T-helper 22 cell (primary cell): ENCODE measurements at places on chromosomes 4 and X.

DNA sequence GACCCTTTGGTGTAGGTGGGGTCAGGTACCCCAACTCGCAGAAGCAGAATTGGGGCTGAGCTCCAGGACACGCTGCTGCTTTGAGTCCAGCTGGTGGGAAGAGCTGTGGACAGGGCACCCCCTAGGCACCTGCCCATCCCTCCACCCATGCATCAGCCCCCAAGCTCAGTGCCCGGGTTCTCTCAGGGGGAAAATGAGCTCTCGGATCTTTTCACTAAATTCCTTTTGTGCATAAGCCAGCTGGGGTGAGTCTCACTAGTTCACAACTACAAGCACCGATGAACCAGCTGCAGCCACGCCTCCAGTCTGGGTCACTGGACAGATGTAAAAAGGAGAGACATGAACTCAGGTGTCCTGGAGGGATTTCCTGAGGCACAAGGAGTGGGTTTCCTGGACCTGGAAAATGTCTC, 286.8 kb downstream of the CRLF2 start:
- DNase-seq = no peak

DNA sequence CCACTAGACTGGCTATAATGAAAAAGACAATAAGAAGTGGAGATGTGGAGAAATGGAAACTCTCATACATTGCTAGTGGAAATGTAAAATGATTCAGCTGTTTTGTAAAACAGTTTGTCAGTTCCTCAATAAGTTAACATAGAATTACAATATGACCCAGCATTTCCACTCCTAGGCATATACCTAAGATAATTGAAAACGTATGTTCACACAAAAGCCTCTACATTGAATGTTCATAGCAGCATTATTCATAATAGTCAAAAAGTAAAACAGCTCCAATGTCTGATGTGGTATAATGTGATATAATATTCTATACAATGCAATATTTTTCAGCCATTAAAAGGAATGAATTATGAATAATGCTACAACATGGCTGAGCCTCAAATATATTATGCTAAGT, 10.2 kb downstream of the EDA start:
- DNase-seq = no peak

DNA sequence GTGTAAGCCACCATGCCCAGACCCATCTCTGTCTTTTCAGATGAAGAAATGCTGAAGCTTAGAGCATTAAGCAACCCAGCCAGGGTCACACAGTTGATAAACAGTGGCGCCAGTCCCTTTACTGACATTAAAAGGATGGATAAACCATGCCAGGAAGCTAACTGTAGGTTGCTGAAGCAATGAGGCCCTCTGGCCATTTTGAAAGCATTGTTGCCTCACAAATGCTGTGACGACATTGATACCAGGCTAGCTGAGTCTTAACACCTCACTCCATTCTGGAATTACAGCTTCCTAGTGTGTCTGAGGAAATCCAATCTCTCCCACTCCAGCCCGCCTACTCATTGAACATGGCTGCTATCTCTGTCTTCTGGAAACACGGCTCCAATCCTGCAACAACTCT, 89.7 kb downstream of the LNX1 start:
- DNase-seq = no peak

GRCh38 chr4:44583393-44583792, 68.0 kb downstream of the YIPF7 start:
- no peak for DNase-seq

DNA sequence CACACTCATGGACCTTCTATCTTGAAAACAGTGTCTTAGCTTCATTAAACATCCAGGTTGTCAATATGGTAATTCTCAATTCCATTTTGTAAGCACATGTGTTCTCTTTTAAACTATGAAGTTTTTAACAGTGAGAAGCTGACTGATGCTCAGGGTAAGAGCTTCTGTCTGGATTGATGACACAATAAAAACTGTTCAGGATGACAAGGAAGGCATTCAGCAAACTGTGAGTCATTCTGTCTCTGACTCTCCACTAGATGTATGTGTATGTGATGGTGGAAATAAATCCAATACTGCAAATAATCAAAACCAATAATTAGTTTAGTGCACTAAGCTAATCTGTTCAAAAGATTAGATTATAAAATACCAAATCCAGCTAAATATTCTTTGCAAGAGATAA, 115.3 kb upstream of the ARX start:
- DNase-seq = no peak

GRCh38 chr4:17092736-17093437, 194.4 kb upstream of the LDB2 start:
- DNase-seq = no peak

GRCh38 chrX:142994988-142995387, 30.7 kb upstream of the SPANXN4 start:
- no peak for DNase-seq

DNA sequence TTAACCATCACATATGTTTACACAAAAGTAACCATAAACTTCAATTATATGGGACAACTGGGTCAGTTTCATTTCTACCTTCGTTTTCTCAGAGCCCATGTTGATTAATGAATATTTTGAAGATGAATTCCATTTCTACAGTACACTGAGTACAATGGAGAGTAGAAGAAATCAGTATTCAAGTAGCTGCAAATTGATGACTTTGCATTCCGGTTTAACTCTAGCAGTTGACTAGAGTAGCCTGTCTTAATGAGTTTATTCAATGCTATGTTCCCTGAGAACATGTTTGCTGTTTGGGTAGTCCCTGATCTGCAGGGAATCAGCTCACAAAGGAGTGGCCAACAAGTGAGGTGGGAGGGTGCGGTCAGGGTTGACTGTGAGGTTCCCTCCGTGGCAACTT, 168.3 kb downstream of the TRIML1 start:
- DNase-seq = no peak

DNA sequence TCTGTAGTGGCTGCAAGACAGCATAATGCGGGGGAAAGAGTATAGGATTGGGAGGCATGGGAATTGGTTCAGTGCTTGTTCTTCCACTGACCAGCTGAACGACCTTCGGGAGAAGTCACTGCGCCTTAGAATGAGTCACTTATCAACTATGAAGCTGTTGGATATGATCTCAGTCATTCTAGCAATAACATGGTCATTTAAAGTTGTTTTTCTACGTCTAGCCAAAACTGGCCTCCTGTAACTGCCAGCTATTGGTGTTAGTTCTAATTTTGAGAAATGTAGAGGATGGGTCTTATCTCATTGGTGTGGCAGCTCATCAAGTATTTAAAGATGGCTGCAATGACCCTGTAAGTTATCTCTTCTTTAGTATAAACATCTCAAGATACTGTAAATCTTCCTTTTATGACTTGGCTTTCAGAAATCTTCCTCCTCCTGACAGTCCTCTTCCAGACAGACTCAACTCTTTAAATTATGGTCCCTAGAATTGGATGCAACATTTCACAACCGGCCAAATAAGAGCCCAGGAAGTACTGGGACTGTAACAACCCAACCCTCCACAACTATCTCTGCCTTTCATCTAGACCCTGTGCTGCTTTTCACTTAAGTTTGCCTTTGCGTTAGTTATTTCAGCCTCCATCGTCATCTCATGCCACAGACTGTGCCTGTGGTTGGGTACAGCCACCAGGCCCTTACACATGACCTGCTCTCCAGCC, 243.3 kb downstream of the CBR4 start:
- DNase-seq = no peak

DNA sequence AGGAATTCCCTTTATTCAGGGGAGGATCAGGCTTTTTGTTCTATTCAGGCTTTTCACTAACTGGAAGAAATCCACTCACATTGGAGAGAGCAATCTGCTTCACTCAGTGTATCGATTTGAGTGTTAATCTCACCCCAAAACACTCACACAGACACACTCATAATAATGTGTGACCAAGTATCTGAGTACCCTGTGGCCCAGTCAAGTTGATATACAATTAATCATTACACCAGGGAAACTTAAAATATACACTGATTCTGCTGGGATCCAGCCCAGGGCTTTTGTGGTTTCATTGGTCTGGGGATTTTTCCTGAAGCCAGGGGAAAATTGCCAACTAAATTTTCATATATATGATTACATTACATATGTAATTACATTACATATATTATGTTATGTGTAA, 44.0 kb upstream of the GATB start:
- DNase-seq = no peak

GRCh38 chr4:55758066-55758465, 61.5 kb upstream of the EXOC1L start:
- DNase-seq = no peak

DNA sequence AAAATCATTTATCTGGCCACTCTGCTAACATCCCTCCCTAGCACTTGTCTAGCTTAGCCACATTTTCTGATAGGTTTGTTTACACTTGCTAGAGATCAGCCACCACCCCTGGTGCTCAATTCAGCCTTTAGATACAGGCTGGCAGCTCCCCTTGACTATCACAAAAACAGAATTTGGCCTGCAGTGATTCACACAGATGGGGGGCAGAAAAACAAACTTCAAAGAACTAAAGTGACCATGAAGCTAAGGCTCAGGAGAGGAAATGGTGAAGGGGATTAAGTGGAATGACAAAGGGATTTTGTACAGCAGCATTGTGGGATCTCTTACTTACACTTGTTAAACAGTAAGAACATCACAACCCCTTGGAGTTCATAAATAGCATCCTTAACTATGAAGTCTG, 1718.0 kb upstream of the PCDH7 start:
- DNase-seq = no peak

- DNase-seq = no peak
These were observed 58.6 kb upstream of the GK2 start for GRCh38 chr4:79466621-79467020.

DNA sequence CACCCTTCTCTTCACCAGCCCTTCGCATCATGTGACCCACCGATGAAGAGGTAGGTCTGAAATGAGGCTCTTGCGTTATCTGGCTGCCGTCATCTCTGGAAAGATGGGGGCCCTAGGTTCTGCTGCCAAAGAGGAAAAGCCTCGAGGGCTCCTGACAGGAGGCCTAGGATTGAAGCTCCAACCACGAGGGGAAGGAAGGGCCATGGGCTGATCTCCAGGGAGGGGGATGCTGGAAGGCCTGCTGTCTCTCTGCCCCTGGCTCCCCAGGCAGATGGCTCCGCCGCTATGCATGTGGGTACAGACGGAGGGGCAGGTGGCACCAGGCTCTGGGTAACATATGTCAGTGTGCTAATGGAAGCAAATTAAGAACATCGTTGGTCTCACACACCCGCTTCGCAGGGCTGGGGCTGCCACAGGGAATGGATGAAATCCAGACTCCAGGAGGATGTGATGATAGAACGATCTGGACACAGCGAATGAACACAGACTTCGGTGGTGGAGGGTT, 44.9 kb downstream of the AFAP1 start:
- no peak for DNase-seq

GRCh38 chrX:109848461-109849050, 115.5 kb upstream of the ACSL4 start:
- DNase-seq = no peak

GRCh38 chrX:73977542-73978169, 326.3 kb upstream of the ZCCHC13 start:
- DNase-seq = peak; percentile 10

GRCh38 chr4:13483136-13483767, 888 bp downstream of the RAB28 start:
- no peak for DNase-seq

GRCh38 chr4:24137671-24138601, 248.1 kb upstream of the PPARGC1A start:
- DNase-seq = no peak

DNA sequence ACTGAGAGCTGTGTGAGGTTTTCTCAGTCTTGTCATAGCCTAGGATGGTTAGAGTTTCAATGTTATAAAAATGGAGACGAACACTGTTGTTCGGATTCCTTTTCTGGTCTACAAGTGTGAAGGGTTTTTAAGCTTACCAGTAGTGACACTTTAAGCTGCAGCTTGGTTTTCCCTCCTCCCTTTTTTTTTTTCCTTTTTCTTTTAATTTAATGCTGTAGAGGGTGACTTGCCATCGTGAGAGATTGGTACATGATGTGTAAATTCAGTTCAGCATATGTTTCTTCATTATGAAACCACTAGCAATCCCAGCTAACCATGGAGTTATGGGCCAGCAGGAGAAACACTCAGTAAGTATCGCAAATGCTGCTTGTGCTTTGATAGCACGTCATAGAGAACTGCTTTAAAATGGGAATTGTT, 165.0 kb downstream of the RAPGEF2 start:
- no peak for DNase-seq

DNA sequence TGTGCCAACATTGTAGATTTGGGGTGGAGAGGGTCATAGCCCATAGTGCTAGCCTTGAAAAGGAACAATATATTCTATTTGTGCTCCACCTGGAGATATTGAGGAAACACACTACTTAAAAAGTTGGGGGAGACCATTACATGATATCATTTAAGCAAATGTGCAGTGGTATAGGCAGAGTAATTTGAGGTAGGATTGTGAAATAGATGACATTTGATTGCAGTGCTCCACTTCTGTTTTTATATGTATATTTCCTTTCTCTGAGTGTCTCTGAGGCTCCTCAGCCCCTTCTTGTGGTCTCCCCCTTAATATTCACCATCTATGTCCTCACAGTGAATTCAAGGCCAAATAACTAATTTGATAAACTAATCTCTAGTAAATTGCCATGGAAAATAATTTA, 85.6 kb upstream of the NMU start:
- DNase-seq = no peak

- DNase-seq = no peak
These were observed 14.2 kb upstream of the ANKRD17 start for GRCh38 chr4:73272816-73273215.

GRCh38 chr4:158458271-158458895, 63.3 kb upstream of the RXFP1 start:
- no peak for DNase-seq

DNA sequence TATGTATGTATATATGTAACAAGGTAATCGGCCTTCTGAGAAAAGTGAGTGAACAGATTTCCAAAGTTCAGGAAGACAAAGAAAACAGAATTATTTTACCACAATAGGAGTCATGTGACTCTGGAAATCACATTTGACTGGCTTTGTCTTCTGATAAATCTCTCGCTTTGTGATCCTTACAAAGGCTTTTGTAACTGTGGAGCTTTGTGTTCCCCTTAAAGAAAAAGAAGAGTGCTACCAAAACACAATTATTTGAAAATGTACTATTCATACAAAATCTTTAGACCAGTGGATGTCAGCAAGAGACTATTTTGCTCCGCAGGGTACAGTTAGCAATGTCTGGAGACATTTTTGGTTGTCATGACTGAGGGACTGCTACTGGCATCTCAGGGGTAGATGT, 238.8 kb downstream of the LDB2 start:
- no peak for DNase-seq

GRCh38 chr4:15598644-15599043, 56.5 kb downstream of the FBXL5 start:
- no peak for DNase-seq

- DNase-seq = no peak
These were observed 10.8 kb upstream of the HHIP start for GRCh38 chr4:144634978-144635747.

DNA sequence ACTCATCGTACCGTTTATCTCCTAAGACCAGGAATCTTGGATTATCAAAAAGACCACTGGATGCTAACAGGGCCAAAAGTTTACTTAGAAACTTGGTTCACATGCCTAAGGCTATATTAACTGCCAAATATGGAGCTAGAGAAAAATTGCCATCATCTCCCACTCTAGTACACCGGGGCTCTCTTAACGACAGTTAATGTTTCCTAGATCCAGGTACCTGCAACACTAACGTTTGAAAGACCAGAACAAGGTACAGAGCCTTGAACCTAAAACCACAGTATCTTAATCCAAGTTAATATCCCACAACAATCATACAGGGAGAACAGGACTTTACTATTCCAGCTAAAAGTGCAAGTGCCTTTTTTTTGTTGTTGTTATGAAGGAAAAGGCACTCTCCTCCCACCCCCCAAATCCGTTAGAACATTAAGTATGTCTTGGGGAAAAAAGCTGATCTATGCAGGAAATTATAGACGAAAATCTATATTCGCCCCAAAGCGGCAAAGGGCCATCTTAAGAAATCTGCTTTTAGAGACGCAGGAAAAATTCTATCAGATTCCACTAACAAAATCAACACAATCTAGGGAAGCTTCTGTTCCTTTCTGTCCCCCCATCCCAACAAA, 1.3 kb downstream of the G3BP2 start:
- DNase-seq = no peak
